ENCODE measurements at places on chromosomes 3 and 15. TPM values are rescaled to one million over a fixed set of nuclear protein-coding genes. Genes with fewer than 3 reads are reported as not detected.

The ACTC1 gene
- total RNA-seq, result not detected

The STAG1 gene
- total RNA-seq, result 49.9 TPM

DNA sequence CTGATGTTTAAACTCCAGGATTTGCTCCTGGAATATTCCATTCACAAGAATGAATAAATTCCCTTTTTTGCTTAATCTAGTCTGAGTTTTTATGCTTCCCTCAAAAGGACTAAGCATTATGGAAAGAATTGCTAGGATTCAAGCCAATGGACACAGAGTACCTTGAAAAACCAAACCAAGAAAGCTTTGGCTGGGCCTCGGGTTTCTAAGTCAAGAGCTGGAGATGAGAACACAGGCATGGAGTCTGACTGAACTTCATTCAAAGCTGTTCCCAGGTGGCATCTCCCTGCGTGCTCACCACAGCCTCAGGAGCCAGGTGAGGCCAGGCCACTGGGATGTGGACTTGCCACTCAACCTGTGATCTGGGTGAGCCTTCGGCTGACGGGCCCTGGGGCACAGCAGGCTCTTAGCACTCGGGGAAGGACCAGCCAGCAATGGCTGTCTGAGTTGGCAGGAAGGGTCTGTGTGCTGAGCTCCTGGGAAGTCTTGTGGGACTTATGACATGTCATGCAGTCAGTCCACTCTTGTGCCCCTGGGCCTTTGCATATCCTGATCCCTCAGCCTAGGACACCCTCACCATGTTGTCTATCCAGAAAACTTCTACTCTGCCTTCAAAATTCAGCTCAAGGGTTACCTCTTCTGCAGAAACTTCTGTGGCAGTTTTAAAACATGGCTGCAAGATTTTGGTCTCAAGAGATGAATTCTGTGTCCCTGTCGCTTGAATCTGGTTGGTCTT is 21.8 kb downstream of the CRABP1 start:
- DNase-seq, result no peak

DNA sequence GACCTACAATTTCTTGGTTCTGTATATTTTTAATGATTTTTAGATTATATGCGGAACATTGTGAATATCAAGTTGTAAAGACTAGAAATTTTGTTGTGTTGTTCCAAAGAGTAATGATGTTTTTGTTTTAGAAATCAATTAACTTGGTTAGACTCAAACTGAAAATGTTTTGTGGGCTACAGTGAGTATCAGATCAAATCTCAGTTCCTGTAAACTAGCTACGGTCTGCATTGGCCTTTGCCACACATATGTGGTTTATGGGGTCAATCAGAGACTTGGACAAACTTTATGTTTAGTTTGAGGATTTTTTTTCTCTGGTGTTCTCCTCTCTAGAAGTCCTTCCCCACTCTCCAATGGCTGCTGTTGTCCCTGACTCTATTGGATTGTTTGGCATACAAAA is 308.0 kb upstream of the THRB start:
- DNase-seq, result no peak

The PDZRN3 gene
- total RNA-seq, result 0.95 TPM

- DNase-seq, result no peak
These were observed 51.8 kb upstream of the NEDD4 start for GRCh38 chr15:56045068-56045748.

DNA sequence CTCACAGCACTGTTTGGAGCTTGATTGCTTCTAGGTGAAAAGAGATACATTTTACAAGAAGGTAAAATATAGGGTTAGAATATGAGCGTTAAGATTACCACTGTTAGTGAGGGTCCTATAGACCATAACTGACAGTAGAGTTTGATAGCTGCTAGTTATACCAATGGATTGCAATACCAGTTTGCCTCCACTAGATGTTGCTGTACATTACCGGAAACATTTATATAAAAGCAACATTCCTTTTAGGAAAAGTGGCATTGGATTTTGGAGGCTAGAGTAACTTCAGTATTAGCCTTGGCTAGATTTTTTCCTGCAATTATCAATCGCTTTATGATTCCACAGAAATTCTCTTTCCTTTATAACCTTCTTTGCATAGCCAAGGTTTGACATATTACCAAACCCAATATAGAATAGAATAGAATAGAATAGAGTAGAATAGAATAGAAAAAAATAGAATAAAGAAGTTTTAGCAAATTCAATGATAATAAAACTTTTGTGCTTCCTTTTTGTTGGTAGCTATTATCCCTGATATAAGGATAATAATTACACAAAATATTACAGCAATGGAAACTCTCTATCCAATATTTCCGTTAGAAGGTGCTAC is 1093.6 kb upstream of the ALCAM start:
- DNase-seq, result peak; percentile 37

DNA sequence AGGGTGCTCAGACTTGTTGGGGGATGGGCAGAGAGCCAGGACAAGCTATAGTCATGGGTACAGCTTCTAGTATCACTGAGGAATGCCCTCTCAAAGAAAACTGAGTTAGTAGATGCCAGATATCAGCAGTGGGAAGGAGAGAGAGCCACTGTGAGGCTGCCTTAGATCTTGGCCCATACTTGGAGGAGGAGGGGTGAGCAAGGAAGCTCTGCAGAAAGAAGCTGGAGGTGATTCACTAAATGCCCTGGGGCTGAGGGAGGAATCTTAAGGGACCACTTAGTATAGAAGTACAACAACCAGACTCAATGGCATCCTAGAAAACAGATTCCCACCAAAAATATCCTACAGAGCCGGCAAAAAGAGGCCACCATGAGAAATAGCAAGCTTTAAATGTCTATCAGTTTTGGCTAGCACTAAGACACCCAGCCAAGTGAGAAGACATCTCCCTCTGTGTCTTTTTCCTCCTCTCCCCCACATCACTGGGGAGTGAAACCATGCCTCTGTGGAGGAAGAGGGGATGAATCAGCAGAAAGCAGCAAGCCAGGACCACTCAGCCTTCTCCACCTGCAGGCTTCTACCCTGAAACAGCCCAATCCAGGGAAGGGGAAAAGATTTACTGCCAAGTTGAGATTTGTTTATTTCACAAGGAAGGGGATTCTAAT is 282.5 kb upstream of the STT3B start:
- no peak for DNase-seq

- no peak for DNase-seq
These were observed 32.2 kb upstream of the BCL6 start for GRCh38 chr3:187777331-187777941.

DNA sequence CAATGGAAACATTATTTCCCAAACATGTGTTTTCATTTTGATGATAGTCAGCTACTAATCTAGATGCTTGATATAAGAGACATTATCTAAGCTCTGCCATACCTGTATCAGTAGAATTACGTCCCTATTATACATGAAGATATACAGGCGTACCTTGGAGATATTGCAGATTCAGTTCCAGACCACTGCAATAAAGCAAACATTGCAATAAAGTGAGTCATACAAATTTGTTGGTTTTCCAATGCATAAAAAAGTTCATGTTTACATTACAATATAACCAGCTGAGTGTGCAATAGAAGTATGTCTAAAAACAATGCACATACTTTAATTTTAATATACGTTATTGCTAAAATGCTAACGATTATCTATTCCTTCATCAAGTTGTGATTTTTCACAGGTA is 236.0 kb upstream of the ZNF717 start:
- no peak for DNase-seq

The COLQ gene
- total RNA-seq, result 0.42 TPM

DNA sequence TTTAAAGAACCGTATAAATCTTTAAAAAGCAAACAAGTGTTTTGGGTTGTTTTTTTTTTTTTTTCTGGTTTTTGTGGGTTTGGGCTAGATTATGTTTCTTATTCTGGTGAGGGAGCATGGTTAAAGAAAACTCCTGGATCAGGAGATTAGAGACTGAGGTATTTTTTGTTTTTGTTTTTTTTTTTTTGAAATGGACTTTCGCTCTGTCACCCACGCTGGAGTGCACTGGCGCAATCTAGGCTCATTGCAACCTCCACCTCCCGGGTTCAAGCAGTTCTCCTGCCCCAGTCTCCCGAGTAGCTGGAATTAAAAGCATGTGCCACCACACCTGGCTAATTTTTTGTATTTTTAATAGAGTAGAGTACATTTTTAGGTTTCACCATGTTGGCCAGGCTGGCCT is 95.2 kb downstream of the SLMAP start:
- no peak for DNase-seq

- no peak for DNase-seq
These were observed 49.1 kb upstream of the ABHD2 start for GRCh38 chr15:89039142-89039541.

DNA sequence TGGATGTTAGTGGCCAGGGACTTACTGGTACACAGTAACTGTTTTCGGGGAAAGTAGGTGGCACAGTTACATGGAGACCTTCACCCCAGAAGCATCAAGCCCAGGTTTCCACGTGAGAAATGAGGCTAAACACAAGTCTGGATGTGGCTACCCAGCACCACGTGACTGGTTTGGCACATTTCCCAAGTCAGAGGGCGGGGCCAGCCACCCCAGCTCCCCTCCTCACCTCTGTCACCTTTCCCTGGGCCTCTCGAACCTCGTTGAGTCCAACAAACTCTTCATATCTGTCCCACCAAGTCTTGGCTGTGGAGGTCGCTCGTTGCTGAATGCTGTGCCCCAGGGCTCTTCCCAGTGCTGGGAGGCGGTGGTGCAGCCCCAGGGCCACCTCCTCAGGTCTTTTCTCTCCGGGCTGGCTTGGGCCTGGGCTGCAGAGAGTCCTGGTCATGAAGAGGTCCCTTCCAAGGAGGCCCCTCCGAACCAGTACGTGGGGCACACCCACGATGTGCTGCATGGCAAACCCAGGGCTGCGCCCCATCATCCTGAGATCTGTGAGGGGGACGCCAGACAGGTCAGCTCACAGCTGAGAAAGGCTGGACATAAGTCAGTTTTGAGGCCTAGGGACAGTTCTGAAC is 4.8 kb upstream of the PLXNB1 start:
- no peak for DNase-seq

DNA sequence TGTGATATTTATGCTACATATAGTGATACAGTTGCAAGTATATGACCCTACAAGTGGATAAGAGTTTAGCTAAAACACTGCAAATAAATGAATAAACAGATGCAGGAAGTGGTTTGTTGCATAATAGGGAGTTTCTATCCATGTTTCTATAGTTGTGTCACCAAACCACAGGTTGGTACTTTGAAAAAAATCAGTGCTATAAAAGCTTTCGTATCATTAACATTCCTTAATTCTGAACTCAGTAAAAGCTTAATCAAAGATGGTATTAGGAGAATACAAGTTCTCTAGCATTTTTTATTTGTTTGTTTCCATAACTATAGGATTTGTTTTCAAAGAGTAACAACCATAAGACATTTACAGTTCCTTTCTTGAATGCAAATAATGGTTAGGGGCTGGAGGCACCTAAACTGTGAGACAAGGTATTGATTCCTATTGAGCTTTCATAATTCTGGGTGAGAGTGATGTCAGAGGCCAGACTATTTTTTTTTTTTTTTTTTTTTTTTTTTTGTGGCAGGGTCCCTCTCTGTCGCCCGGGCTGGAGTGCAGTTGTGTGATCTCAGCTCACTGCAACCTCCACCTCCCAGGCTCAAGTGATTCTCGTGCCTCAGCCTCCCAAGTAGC is 29.6 kb downstream of the CPOX start:
- peak; percentile 50 for DNase-seq

- no peak for DNase-seq
These were observed 18.5 kb downstream of the CPNE4 start for GRCh38 chr3:132016061-132017041.

DNA sequence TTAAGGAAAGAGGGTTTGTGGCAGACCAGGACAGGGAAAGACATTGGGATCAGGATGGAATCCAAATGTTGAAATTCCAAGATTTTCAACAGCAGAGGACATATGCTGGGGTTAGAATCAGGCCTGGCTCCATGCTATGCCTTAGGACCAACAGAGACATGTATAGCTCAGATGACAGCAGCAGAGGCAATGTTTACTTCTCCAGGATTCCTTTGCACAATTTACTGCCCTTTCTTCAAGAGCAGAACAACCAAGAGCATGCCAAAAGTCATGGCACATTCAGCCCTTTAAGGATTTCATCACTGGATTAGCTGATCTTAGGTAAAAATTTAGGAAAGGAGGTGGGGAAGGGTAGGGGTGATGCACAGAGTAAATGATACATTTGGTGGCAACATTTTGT is 69.6 kb upstream of the GSK3B start:
- DNase-seq, result no peak

The TGM4 gene
- not detected for total RNA-seq

The CCDC39 gene
- total RNA-seq, result not detected

The FMN1 gene
- total RNA-seq, result 5.8 TPM

GRCh38 chr3:115709931-115710330 is 86.6 kb downstream of the GAP43 start:
- no peak for DNase-seq

- no peak for DNase-seq
These were observed 215.0 kb downstream of the MECOM start for GRCh38 chr3:169448501-169448900.

GRCh38 chr3:129582799-129583198 is 23.7 kb downstream of the PLXND1 start:
- DNase-seq, result no peak

The TP53BP1 gene
- 55.1 TPM for total RNA-seq
